Left kidney (tissue), 8 donors: ENCODE measurements at places on chromosomes 1 and 21. TPM values are rescaled to one million over a fixed set of nuclear protein-coding genes. Genes with fewer than 3 reads are reported as not detected.

- DNase-seq: peak; percentile 73
These were observed 21.0 kb downstream of the PDE9A start for GRCh38 chr21:42674351-42674940.

Gene UFC1
- polyA plus RNA-seq: 142 TPM

GRCh38 chr1:102191723-102192122, 195.0 kb upstream of the OLFM3 start:
- DNase-seq: peak; percentile 70

GRCh38 chr1:107963601-107964335, 1.2 kb downstream of the VAV3 start:
- no peak for DNase-seq

- no peak for DNase-seq
These were observed 1.4 kb upstream of the UBXN10 start for GRCh38 chr1:20184481-20184900.

- no peak for DNase-seq
These were observed 114.7 kb downstream of the ACTL8 start for GRCh38 chr1:17869815-17870214.

DNA sequence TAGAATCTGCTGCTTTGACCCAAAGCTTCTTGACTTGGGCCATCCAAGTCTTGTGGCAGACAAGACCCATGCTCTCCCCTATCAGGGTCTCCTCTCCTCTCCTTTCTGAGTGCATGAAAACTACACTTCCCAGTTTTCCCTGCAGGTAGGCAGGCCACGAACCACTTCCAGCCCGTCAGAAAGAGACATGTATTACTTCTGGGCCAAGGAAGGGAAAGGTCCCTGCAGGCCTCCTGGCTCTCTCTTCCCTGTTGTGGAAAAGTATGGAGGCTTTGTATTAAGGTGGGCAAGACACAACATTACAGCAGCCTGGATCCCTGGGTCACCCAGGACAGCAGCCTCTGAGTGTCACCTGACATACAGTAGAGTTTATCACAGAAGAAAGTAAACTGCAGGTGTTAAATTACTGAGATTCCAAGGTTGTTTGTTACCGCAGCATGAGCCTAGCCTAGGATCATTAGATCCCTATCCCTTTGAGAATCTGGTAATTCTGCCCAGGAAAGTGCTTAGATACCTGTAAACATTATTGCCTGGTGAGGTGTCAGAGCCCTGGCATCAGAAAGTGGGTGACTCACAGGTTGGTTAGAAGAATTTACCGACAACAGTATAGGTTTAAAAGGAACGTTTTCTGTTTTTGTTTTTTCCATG, 717.3 kb downstream of the MATN1 start:
- no peak for DNase-seq

GRCh38 chr1:67041841-67042503, 12.0 kb downstream of the SLC35D1 start:
- DNase-seq: no peak

GRCh38 chr1:165671526-165671925, 26.8 kb downstream of the ALDH9A1 start:
- DNase-seq: no peak

Gene GUCA2B
- polyA plus RNA-seq: not detected

- no peak for DNase-seq
These were observed 9.9 kb downstream of the PTPN22 start for GRCh38 chr1:113861641-113862040.

DNA sequence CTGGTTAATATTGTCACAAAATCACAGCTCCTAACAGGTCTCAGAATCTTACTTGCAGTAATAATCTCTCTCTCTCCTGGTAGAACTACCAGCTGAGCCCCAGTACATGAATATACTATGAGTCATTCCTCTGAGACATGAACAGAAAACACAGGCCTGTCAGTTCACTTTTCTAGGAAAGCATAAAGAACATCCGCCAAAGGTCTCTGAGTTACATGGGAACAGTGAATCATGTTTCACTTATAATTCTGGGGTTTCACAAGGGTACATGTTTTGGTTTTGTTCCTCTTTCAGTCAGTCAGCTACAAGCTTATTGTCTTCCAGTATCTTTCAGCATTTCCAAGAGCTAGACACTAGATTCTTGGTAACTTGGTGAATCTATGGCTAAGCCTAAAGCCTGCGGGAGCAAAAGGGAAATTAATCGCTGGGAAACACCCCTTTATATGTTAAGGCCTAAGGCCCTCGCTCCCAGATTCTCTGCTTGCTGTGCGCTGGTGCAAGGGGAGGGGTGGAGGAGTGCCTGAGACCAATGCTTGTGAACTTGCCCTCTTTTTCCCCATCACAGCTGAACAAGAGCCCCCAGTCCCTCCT, 31.7 kb downstream of the IFNGR2 start:
- no peak for DNase-seq

DNA sequence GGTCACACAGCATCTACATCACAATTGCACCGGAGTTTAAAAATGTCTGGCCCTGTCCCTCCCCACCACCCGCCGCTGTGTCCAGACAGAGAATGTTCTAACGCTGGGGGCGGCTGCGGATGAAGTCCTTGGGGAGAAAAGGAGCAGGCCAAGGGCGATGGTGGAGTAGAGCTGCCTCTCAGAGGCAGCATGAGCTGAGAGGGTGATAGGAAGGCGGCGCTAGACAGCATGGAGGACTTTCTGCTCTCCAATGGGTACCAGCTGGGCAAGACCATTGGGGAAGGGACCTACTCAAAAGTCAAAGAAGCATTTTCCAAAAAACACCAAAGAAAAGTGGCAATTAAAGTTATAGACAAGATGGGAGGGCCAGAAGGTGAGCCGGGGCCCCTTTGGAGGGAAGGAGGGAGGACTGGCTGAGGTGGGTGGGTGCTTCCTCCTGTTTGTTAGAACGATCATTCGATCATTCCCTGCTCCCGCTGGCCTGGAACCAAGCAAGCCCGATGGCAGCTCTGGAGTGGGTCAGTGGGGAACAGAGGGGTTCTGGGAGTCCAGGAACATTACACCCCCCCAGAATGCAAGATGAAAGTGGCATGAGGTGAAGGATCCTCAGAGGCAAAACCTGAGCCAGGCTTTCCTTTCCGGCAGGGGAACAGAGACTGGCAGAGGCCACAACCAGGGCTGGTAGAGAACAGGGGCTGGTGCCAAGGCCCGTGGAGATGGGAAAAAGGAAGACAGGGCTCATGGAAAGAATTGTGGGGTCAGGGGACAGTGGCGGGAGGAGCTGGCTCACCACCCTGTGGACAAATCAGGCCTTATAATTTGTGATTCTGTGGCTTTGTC, at the start of the genes FAM229A and TSSK3:
FAM229A (minus strand) TSS at position 12 of the 840 bp plus-strand sequence. CDS start 394 bp downstream, outside the sequence.
TSSK3 (plus strand) TSS at position 66 of the 840 bp plus-strand sequence; CDS start at position 229, 163 bp downstream.
- DNase-seq: no peak

DNA sequence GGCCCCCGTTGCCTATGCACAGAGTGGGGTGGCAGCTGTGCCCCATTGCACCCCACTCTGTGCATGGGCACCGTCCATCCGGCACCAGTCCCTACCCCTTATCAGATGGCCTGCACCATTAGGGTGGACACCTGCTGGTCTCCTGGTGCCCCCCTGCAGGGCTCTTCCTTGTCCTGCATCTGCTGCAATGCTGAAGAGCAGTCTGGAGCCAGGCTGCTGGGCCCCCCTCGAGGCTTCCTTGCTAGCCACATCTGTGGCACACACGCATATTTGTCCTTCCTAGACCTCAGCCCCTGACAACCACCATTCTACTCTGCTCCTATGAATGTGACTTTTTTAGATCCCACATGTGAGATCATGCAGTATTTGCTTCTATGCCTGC, 56.4 kb downstream of the COL18A1 start:
- DNase-seq: no peak

- no peak for DNase-seq
These were observed 26.7 kb upstream of the A3GALT2 start for GRCh38 chr1:33347650-33347992.

GRCh38 chr1:156898161-156898566, 4.6 kb downstream of the PEAR1 start:
- DNase-seq: no peak
